Endodermal cell (in vitro differentiated cells): ENCODE measurements at places on chromosomes 5 and 9. TPM values are rescaled to one million over a fixed set of nuclear protein-coding genes. Genes with fewer than 3 reads are reported as not detected.

DNA sequence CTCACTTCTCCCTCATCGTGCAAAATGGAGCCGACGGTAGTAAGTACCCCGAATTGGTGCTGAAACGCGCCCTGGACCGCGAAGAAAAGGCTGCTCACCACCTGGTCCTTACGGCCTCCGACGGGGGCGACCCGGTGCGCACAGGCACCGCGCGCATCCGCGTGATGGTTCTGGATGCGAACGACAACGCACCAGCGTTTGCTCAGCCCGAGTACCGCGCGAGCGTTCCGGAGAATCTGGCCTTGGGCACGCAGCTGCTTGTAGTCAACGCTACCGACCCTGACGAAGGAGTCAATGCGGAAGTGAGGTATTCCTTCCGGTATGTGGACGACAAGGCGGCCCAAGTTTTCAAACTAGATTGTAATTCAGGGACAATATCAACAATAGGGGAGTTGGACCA lies 979 bp downstream of the PCDHGA12 start:
- DNase-seq = no peak

DNA sequence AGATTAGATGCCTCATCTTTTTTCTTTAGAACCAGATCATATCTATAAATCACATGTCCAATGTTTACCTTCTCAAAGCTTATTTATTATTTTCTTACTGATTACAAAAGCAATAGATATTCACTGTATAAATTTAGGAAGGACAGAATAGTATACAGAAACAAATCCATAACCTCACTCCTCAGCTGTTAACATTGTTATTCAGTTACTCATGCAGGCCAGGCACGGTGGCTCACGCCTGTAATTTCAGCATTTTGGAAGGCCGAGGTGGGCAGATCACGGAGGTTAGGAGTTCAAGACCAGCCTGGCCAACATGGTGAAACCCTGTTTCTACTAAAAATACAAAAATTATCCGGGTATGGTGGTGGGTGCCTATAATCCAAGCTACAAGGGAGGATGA lies 15.3 kb downstream of the STOM start:
- no peak for DNase-seq

DNA sequence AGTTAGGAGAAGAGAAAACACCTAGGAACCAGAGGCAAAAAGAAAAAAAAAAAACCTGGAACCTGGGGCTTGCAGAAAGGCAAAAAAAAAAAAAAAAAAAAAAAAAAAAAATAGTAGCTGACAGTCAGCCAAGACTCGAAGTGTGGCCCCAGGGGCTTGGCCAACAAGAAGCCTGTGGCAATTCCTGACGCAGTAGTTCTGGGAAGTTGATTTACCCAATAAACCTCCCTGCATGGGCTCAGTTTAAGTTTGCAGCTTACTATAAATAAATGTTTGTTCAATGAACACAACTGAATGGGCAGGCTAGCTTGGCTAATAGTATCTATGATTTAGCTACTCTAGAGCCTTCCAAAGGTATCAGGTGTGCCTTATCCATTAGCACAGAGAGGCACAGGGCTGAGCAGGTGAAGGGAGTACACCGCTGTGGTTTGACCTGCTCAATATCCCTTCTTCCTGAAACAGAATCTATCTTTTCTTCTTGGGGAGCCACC lies 21.3 kb upstream of the GLRX start:
- peak; percentile 26 for DNase-seq

The ABLIM3 gene
- 0.17 to 0.66 TPM (median 0.26 TPM) in 3 replicates for total RNA-seq
